Lower leg skin (tissue), 4 donors: ENCODE measurements at places on chromosomes 6 and 20. TPM values are rescaled to one million over a fixed set of nuclear protein-coding genes. Genes with fewer than 3 reads are reported as not detected.

GRCh38 chr20:40630099-40630498, 58.9 kb downstream of the MAFB start:
- no peak for DNase-seq

DNA sequence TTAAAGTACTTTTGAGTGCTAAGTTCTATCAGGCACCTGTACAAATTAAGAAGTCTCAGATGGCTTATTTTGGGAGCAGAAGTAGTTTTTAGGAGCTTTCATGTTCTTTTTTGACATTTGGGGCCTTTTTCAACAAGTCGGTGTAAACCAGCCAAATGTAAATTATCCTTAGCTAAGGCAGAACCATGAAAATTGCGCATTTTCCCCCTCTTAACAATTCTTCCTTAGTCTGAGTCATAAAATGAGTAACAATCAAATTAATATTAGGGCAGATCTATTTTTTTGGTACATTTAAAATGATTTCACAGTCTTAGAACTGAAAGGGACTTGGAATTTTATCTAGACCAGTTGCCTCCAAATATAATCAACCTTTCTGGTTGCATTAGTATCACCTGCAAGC, 87.2 kb downstream of the ANKS1A start:
- no peak for DNase-seq

DNA sequence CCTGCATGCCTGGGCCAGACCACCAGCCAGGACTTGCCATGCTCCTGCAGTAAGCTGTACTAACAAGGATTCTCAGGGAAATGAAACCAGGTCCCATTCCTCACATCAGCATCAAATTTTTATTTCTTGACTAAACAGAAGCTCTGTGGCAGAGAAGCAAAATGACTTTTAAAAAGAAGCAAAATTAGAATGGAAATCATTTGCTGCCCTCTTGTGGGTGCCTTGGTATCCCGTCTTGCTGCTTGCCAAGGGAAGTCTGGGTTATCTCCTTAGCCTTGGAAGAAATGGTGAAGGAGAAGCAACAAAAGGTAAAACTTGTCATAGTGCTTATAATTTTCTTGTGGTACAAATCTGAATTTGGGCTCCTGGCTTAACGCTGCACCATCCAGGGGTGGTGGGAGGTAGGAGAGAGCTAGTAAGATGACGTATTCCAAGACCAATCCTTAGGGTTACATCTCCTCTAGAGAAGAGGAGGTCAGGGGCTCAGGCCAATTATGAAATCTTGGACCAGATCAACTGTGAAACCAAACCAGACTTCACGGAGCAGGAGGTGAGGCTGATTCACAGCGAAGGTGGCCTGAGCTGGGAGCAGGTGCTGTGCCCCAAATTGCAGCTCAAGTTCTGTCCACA, 107.5 kb downstream of the FAXC start:
- no peak for DNase-seq

- DNase-seq = no peak
Measured at GRCh38 chr6:111774346-111774703, 98.9 kb downstream of the FYN start.

DNA sequence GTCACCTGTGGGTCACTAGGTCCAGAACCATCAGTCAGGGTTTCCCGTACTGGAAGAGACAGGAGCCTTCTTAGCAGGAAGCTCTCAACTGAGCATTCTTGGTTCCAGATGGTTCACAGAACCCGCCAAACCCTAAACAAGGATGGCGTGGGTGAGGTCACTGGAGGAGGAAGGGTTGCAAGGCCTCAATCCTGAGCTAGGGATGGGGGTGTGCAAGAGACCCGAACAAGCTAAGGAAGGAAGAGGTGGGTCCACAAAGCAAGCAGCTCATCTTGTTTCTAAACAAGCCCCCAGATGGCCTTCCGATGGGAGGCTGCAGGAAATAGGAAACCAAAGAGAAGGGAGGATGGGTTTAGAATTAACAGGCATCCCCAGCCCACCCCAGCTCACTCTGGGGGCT, 92.7 kb downstream of the PREX1 start:
- DNase-seq = no peak

DNA sequence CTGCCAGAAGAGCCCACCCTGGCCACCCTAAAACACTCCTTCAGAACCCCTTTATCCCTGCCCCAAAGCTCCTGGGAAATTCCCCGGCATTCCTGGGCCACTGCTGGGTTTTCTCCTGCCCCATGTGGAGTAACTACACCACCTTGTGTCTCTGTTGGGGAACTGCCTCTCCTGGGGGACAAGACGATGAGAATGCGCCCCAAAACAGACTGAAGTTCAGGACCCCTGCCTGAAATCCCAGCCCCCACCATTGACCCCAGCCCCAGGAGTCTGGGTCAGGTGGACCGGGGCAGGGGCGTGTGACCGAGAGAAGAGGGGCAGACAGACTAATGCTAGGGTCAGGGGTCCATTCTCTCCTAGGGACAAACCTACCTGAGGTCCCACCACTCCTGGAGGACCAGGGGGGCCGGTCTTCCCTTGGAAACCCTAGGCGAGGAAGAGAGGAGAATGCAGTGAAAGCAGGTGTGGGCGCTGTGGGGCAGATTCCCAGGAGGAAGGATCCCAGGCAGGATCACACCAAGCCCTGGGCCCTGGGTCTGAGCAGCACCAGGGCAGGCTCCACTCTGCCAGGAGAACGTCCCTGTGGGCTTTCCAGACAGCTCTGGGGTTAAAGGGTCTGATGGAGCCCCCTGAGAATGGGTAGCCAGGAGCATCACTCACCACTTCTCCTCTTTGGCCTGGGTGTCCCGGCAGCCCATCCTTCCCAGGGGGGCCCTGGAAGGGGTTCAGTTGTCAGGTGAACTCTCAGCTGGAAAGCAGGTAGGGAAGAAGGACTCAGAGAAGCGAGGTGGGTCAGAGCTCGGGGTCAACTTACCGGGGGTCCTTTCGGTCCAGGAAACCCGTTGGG, 19.4 kb downstream of the COL11A2 start:
- no peak for DNase-seq

GRCh38 chr6:51805517-51805916, 281.9 kb downstream of the PKHD1 start:
- DNase-seq = no peak

DNA sequence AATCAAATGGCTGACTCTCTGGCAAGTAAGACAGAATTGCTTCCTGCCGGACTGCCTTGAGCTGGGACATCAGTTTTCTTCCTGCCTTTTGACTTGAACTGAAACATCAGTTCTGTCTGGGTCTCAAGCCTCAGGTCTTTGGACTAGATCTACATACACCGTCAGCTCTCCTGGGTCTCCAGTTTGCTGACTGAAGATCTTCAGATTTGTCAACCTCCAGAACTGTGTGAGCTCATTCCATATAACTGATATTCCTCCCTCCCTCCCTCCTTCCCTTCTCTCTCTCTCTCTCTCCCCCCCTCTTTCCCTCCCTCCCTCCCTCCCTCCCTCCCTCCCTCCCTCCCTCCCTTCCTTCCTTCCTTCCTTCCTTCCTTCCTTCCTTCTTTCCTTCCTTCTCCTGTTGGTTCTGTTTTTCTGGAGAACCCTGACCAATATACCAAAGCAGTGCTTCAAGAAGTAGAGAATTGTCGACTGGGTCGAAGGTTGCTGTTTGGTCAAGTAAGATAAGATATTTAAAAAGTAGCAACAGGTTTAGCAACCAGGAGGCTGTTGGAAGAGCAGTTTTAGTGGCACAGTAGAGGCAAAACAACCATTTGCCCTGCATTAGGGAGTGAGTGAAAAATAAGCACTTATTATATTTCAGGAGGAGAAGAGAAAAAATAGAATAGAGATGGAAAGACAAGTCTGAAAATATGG, 33.1 kb upstream of the CMTR1 start:
- DNase-seq = no peak

DNA sequence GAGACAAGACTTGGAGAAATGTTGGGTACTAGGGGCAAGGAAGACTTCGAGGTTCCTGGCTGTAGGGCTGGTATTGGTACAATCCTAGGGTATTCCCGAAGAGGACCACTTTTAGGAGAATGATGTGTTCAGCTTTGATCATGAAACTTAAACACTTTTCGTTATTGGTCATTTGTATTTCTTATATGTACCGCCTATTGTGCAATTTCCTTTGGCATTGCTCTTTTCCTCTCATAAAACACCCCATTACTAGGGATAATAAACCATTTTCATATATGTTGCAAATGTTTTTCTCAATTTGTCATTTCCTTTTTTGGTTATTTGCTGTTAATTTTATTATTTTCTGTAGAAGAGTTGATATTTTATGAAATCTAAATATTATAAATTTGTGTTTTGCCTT, 18.9 kb upstream of the ARFGEF3 start:
- no peak for DNase-seq

The SLC22A7 gene
- not detected for total RNA-seq

The ASIP gene
- total RNA-seq = not detected

The MEP1A gene
- not detected for total RNA-seq

The MAS1 gene
- total RNA-seq = not detected

The DOK5 gene
- total RNA-seq = 1.2 TPM
